ENCODE measurements at places on chromosomes 5 and 9.

- DNase-seq: no peak
Observed at GRCh38 chr9:127683723-127684122, 23.1 kb upstream of the CFAP157 start.

- no peak for DNase-seq
Observed at GRCh38 chr9:137126786-137127185, 12.2 kb upstream of the GRIN1 start.

- peak; percentile 24 for DNase-seq
Observed at GRCh38 chr9:116594547-116594946, 92.6 kb upstream of the TRIM32 start.

- no peak for DNase-seq
Observed at GRCh38 chr5:3535414-3536211, 60.0 kb upstream of the IRX1 start.

GRCh38 chr5:170617533-170618490 is 114.0 kb downstream of the KCNIP1 start:
- DNase-seq: peak; percentile 91
